ENCODE measurements at places on chromosomes 5 and 9.

GRCh38 chr9:70924380-70924779 lies 197.0 kb downstream of the TRPM3 start:
- DNase-seq, result no peak

DNA sequence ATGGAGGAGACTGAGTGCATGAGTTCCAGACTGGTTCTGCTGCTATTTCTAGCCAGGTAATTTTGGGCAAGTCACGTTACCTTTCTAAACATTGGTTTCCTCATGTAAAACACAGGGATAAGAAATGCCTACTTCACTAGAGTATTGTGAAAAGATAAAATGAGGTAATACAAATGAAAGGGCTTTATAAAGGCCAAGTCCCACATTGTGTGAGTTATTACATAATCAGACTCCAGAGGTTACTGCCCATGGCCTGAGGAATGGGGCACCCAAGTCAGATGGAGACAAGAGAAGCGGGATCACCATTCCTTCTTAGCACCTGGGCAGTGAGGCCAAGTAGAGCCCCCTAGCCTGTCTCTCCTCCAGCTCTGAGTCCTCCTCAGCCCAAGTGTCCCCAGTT lies 7.5 kb downstream of the HBEGF start:
- DNase-seq, result no peak

- no peak for DNase-seq
These were observed 18.0 kb upstream of the DUSP1 start for GRCh38 chr5:172788771-172789686.

- DNase-seq, result no peak
These were observed 353.5 kb downstream of the NDUFS4 start for GRCh38 chr5:53913941-53914340.

DNA sequence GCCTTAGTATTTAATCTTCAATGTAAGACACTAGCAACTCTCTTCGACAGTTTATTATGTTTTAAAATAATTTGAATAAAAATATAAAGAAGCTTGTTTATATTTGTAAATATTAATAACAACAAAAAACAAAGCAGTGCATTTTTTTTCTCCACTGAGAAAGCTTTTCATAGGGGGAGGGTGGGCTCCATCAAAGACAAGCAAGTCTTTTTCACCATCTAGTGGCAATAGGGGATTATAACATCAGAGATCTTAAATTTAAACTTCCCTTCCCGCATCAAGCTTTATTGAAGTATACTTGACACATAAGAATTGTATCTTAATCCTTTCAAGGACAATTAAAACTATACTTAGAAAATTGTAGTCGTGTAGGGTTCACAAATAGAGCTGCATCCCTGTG lies 9.3 kb upstream of the OR13F1 start:
- DNase-seq, result no peak

GRCh38 chr9:121240472-121241135 lies 27.4 kb upstream of the GSN start:
- no peak for DNase-seq

GRCh38 chr5:18526792-18527405 lies 892.6 kb downstream of the TAF11L14 start:
- no peak for DNase-seq

DNA sequence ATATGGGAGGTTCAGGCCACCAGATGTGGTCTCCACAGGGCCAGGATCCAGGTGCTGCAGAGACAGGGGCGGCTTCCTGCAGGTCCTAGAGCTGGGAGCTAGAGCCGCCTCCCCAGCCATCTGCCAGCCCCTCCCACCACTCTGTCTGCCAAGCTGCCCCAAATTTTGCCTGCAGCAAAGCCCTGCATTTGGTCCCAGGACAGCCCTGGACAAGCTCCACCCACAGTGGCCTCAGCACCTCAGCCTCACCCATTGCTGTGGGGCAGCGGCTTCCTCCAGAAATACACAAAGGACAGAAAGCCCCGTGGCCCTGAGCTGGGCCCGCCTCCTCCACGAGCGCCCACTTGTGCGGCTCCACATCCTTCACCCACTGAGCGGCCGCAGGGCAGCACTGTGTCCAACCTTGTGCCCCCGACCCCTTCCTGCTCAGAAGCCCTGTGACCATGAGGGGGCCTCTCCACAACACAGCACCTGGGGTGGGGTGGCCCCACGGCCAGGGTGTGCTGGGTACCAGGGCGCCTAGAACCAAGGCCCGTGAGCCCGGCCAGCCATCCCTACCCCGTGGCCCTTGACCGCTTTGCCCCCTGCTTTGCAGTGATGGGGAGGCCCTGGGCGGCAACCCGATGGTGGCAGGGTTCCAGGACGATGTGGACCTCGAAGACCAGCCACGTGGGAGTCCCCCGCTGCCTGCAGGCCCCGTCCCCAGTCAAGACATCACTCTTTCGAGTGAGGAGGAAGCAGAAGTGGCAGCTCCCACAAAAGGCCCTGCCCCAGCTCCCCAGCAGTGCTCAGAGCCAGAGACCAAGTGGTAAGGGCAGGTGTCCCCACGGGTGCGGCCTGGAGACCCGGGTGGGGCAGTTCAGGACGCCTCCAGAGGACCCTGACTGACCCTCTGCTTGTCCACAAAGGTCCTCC lies 3.7 kb upstream of the AJM1 start:
- no peak for DNase-seq

- DNase-seq, result no peak
These were observed 51.0 kb downstream of the TRPC7 start for GRCh38 chr5:136314302-136314701.

DNA sequence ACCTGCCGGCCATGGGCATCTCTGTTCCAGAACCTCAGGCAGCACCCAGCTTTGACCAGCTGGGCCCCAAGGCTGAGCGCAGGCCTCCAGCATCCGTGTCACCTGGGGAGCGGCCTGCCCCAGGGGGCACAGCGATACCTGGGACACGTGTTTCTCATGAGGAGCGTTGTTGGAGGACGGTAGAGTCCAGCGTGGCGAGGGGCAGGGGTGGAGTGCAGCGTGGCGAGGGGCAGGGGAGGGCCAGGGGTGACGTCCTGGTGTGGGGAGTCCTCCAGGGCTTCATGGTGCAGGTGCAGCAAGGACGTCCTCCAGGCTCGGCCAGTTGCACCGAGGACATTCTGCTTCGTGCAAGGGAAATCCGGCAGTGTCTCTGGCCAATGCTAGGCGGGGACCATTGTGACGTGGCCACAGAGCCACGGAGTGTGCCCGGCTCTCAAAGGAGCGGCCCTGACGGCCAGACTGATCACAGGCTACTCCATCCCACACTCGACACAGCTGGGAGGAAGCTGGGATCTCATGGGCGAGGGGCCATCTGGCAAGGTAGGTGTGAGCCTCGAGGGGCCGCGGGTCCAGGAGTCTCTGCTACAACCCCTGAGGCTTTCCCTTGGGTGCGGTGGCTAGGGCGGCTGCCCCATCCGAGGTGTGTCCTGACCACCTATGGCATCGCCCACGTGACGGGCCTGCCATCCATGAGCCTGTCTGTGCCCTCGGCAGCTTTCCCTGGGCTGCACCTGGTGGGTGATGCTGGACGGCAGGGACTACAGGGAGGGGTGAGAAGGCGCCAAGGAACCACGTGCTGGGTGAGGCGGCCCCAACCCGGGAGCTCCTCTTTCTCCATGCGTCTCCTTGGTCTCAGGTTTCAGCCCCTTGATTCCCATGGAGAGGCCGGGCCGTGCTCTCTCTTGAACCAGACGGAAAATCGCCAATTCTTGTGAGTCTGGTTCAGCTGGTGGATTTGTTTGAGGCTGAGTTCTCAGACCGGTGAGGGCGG lies 33.8 kb downstream of the SLC9A3 start:
- no peak for DNase-seq

- DNase-seq, result no peak
These were observed 24.2 kb downstream of the PCDHGC5 start for GRCh38 chr5:141512911-141513626.

DNA sequence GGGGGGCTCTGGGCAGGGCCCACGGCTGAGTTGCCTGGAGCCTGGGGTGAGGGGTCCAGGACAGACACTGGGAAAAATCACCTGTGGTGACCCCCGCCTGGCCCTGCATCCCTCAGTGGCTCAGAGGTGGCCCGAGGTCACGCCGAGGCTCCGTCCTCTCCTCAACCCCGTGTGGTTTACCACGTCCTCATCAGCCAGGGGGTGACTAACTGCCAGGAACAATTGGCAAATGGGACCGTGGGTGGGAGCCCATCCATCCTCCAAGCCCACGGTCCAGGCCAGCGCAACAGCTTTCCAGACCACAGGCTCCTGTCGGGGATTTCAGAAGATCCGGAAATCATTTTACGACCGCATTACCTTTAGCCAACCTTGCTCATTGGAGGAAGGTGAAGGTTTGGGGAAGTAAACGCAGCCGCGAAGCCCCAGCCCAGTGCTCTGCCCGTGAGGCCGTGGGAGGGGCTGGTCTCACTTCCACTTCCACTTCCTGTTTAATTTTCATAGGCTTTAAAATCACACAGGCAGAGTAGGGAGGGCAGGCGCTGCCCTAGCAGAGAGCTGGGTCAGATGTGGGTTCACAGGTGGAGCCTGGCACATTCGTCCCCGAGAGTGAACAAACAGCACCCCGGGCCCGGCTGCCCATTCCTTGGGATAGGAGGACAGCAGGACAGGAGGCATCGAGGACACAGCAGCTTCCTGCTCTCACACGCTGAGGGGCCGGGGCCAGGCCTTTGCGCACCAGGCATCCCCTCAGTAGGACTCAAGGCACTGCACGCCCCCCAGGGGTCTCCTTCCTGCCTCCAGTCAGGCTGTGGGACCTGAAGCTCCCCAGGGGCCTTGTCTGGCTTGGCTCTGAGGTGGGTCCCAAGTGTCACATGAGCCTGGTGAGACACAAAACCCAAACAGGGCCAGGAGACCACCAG lies 19.8 kb upstream of the SLC9A3 start:
- DNase-seq, result peak; percentile 22

DNA sequence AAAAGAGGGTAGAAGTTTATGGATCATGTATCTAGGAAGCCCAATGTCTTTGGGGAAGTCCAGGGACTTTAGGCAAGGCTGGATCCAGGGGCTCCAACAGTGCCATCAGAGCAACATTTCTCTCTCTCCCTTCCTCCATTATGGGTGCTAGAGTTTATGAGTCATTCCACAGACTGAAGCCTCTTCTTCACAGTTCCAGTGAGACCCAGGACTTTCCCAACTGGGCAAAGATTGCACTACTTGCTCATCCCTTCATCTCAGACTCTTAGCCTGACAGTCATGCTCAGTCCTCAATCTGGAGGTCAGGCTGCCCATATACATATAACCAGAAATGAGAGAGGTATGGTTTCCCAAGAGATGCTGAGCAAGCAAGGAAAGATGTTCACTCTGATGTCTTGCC lies 110.7 kb downstream of the FEM1C start:
- DNase-seq, result no peak

DNA sequence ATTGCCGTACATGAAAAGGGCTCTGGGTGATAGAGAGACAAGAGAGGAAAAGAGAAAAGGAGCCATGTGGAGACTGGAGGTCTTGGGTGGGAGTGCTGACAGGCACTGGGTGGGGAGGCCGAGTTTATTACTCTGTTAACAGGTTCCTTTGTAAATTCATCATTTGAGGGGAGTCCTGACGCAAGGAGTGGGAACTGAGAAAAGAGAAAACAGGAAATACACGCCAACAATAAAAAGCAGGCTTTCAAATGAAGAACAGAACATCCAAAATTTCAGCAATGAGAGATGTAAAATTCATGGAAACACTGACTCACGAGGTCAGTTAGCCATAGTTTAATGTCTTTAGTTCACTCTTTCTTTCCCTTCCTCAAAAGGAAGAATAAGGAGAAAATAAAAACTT lies 342.8 kb downstream of the TMEM167A start:
- no peak for DNase-seq
